ENCODE measurements at places on chromosomes 3 and 15. TPM values are rescaled to one million over a fixed set of nuclear protein-coding genes. Genes with fewer than 3 reads are reported as not detected.

The FEZF2 gene
- total RNA-seq, result not detected

The SI gene
- not detected for total RNA-seq

The PML gene
- 39.2 TPM for total RNA-seq

The GABRR3 gene
- total RNA-seq, result not detected

The ROPN1 gene
- not detected for total RNA-seq

The RARB gene
- total RNA-seq, result 8.7 TPM

The ATP8B4 gene
- total RNA-seq, result 0.34 TPM

The CFAP91 gene
- total RNA-seq, result 0.50 TPM

The HDAC11 gene
- 11.6 TPM for total RNA-seq

The GNAT1 gene
- not detected for total RNA-seq

The HESX1 gene
- 1.0 TPM for total RNA-seq

The SENP8 gene
- total RNA-seq, result 2.0 TPM

The LRTM1 gene
- not detected for total RNA-seq

The CLRN1 gene
- not detected for total RNA-seq

The SCN11A gene
- not detected for total RNA-seq

The AHSG gene
- total RNA-seq, result not detected

The KLHL24 gene
- total RNA-seq, result 16.1 TPM

The RTF1 gene
- total RNA-seq, result 15.5 TPM

The BFSP2 gene
- total RNA-seq, result not detected

The LMLN gene
- total RNA-seq, result 4.9 TPM

The C3orf85 gene
- total RNA-seq, result not detected

The C15orf62 gene
- not detected for total RNA-seq

The ZNF106 gene
- total RNA-seq, result 20.2 TPM

The ADGRG7 gene
- total RNA-seq, result not detected

The CPEB1 gene
- total RNA-seq, result 2.4 TPM

The PROS1 gene
- 8.6 TPM for total RNA-seq

The KATNBL1 gene
- total RNA-seq, result 34.5 TPM

The UCN2 gene
- 1.9 TPM for total RNA-seq

The IQCH gene
- total RNA-seq, result 1.9 TPM

The PIGZ gene
- total RNA-seq, result 0.34 TPM

The SLC49A4 gene
- 12.5 TPM for total RNA-seq

The EBLN2 gene
- 0.89 TPM for total RNA-seq

The ITGA11 gene
- 1.0 TPM for total RNA-seq

The GOLGA8S gene
- not detected for total RNA-seq

Measured in bronchus fibroblast of lung (primary cell).